ENCODE measurements at places on chromosomes 7 and 10.

DNA sequence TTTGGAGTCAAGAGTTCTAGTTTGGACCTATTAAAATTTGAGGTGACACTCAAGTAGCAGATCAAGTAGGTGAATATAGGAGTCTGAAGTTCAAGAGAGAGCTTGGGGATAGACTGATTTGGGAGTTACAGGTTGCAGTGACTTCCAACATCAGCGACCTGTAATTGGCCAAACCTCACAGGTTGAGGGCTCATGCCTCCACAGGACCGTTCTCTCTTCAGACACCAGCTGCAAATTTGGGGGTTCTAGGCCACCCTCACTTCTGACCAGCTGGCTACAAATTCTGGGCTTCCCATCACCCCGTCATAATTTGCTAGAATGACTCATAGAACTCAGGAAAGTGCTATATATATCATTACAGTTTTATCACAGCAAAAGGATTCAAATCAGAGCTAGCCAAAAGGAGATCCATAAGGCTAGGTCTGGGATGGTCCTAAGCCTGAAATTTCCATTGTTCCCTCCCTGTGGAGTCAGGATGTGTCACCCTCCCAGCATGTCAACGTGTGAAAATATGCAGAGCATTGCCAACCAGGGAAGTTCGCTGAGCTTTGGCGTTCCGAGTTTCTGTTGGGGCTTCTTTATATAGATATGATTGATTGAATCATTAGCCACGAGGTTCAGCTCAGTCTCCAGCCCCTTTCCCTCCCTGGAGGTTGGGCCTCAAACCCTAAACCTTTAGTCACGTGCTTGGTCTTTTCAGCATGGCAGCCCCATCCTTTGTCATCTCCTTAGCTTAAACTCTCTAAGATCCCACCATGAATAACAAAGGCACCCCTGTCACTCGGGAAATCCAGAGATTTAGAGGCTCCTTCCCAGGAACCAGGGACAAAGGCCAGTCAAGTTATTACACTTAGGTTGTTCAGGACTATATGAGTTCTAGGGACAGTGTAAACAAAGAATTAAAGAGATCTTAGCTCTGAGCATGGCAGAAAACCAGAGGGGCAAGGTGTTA, 20.7 kb upstream of the ZNF212 start:
- no peak for DNase-seq

GRCh38 chr7:157991351-157991750, 596.3 kb downstream of the PTPRN2 start:
- no peak for DNase-seq

GRCh38 chr10:59674215-59674836, 35.3 kb downstream of the SLC16A9 start:
- no peak for DNase-seq

- DNase-seq: no peak
Observed at GRCh38 chr10:91604553-91605534, 28.0 kb downstream of the PPP1R3C start.

GRCh38 chr10:76301211-76301610, 869.8 kb downstream of the LRMDA start:
- no peak for DNase-seq
